ENCODE measurements at places on chromosomes 12 and 14.

GRCh38 chr14:96038920-96039632 lies at the start of gene C14orf132:
Gene C14orf132 (plus strand): TSS chr14:96039362. CDS start chr14:96039501, 139 bp downstream.
- DNase-seq = no peak

- DNase-seq = no peak
Measured at GRCh38 chr14:94679937-94680861, 68.0 kb downstream of the SERPINA3 start.

- peak; percentile 89 for DNase-seq
Measured at GRCh38 chr12:111773801-111774551, 7.2 kb downstream of the ALDH2 start.

DNA sequence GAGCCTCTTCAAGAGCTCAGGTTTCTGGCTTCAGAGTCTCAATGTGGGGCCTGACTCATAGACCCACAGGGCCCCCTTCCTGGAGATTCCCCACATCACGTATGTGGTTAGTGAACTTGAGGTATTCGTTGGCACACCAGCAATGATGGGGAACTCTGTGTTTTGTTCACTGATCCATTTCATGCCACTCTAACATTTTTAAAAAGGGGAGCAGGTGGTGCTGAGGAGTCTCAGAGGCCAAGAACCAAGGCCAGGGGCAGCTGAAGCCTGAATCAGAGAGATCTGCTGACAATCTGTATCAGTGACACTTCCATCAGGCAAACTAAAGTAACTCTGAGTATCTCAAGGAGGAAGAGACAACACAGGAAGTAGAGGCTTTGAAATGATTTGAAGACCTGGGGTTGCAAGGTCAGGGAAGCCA lies 323.4 kb downstream of the VRK1 start:
- peak; percentile 1 for DNase-seq

GRCh38 chr14:28766469-28766955 lies at the start of gene FOXG1:
Gene FOXG1 (plus strand): TSS chr14:28766787. CDS start chr14:28767280, 493 bp downstream.
- DNase-seq = no peak

DNA sequence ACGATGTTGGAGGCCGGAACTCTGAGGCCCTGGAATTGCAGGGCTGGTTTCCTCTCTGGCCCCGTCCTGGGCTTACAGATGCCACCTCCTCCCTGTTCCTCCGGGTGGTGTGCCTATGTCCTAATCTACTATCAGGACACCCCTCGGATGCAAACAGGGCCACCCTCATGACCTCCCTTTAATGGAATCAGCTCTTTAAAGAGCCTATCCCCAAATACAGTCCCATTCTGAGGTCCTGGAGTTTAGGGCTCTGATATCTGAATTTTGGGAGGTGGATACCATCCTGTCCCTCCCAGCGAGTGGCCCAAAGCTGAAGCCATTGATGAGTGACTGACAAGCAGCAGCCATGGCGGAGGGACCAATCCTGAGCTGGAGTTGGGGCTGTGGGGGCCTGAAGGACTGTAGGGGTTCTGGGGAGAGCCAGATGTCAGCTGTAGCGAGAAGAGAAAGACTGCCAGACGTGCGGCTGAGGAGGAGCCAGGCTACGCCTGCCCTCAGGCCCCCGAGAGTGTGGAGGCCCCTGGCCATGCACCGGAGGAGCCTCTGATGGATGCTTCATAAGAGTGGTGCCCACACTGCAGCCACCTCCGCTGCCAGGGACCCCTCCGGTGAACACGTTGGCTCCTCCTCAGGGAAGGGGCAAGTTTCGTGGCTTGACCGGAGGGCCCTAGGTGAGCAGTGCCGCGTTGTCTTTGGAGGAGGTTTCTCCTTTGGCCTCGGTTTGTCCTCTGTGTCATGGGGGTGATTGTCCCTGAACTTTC lies 100.2 kb downstream of the KIF26A start:
- no peak for DNase-seq

DNA sequence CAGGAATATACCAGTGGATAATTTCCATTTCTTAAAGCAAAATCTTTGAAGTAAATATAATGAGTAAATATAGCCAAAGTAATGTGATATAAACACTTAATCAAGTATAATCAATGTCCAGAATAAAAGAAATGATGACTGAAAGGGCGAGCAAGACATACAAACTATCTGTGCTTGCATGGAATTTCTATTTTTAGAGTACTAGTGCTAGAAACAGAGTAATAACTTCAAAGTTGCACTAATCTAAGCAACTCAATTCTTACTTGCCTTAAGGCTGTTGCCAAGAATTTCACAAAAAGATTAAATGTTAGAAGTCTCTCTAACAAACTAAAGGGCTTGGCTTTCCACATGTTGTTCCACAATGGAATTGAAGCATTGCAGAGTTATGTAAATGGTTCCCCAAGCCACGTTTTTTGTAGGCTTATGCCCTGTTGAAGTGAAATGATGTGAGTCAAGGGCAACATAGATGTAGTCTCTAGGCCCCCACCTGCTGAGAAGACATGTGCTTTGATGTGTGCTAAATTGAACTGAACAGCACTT lies 175.0 kb upstream of the LMNTD1 start:
- DNase-seq = no peak

- DNase-seq = peak; percentile 54
Measured at GRCh38 chr14:105944632-105945610, 418.5 kb downstream of the TMEM121 start.

GRCh38 chr12:107967170-107967569 lies 161.9 kb upstream of the WSCD2 start:
- peak; percentile 20 for DNase-seq

DNA sequence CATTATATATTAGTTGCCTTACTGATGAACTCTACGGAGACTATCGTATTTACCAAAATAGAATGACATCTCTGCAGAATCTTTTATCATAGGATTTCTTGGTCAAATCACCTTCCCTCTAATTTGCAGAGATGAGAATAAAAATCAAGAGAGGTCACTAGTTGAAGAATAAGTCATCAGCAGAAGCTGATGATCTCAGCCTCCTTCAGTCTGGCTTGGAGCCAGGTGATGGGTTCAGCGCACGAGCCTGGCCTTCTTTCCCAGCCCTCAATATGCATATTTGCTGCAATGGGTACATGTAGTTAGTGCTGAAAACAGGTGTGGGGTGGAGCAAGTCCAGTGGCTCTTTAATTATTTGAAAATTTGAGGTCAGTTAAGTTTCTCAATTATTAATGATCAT lies 19.2 kb upstream of the EMP1 start:
- DNase-seq = no peak

GRCh38 chr14:70845601-70846000 lies 36.3 kb upstream of the MAP3K9 start:
- DNase-seq = peak; percentile 15

DNA sequence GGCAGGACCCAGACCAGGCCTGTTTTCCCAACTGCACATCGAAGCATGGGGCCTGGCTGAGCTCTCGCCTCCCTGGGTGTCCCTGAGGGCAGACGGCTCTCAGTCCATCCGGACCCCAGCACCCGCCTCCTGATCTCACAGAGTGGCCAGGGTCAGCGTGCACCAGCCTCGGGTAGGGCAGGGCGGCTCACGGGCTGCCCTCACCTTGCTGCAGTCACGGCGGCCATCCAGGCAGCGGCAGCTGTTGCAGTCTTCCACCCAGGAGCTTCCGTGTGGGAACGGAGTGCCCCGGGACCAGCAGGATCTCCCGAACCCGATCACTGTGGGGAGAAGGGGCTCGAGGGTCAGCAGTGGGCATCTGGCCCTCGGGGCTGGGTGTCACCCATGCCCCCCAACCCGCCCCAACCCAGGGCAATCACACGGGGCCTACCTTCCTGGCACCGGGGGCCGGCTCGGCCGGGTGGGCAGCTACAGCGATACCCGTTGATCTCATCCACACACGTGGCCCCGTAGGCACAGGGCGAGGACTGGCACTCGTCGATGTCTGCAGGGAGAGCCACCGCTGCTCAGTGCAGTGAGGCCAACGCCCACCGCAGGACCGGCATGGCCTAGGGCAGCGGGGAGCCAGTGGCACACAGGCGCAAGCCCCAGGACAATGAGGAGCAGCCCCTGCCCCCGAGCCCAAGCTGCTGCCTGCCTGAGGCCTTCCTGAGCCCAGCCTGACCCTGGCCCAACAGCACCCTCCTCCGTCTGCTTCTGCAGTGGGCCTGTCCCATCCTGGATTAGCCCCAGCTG lies 22.2 kb downstream of the JAG2 start:
- DNase-seq = no peak

- DNase-seq = no peak
Measured at GRCh38 chr12:48556631-48557030, 13.2 kb downstream of the LALBA start.

DNA sequence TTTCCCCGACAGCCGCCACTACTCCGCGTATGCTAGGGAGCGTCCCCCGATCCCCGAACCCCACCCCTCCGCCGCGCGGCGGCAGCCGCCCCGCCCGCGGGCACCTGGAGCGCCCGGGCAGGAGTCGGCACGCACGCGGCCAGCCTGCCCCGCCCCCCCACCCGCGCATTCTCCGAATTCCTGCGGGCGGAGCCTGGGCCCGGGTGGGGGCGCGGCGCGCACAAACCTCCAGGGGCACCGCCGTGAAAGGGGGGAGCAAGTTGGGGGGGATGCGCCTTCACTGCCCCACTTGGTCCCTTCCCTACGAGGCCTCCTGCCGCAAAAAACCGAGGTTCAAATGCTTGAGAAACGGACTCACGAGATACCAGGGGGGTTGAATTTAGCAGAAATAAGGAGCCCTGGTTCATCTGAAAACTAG lies 1.7 kb downstream of the AJUBA start:
- no peak for DNase-seq

DNA sequence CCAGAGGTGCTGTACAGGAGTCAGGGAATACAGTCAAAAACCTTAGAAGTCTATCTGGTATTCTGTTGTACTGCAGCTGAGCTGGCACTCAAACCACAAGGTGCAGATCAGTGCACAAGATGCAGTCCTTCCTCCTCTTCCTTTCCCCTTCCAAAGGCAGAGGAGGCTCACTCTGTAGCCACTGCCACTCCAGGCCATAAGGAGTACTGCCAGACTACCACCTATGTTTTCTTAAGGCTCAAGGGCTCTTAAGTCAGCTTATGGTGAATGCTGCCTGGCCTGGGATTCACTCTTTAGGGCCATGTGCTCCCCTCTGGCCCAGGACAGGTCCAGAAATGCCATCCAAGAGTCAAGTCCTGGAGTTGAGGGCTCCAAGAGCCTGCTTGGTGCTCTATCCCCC lies 200.3 kb downstream of the CRADD start:
- DNase-seq = no peak

GRCh38 chr12:89706551-89706950 lies 2.1 kb downstream of the ATP2B1 start:
- no peak for DNase-seq

DNA sequence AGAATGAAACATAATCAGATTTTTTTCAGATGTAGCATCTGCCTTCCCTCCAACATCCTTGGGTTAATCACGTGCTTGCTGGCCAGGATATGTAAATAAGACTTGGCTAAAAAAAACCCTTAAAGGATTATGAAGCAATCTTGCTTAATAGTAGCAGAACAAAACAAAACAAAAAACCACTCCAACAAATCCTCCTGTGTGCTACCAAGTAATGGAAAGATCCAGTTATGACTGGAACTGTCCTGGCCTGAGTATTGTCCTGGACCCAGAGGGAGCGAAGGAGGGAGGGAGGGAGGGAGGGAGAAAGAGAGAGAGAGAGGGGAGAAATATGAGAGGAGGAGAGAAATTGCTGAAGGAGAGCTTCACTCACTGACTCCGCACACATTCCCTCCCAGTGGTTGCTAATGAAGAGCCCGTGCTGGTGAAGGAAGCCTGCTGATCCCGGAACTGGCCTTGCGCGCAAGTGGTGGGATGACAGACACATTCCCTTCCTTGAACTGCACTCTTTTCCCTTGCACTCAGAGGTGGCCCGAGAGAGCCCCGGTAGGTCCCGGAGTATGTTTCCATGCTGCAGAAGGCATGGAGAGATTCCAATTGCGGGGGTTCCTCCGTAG lies 57.2 kb downstream of the HMGA2 start:
- DNase-seq = no peak

- peak; percentile 95 for DNase-seq
Measured at GRCh38 chr14:55026793-55027561, at the start of the genes SOCS4 and WDHD1. Gene SOCS4 (plus strand): TSS chr14:55027236. CDS start chr14:55043042, 15,806 bp downstream. Gene WDHD1 (minus strand): TSS chr14:55027099. CDS start chr14:55026787, 312 bp downstream.

DNA sequence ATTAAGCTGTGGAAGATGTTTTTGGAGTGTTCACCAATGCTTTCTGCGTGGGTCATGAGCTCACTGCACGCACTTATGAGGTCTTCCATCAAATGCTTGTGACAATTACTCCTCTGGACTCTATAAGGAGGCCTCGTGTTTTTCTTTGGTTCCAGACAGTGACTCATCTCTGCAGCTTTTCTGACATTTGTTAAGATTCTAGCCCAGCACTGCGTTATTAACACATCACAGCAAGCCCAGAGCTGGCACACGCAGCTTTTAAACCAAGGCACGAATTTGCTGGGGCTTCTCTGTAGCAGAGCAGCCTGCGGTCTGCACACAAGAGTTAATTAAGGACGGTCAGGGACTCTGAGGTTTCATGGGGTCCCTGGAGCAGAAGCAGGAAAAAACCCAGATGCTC lies 16.9 kb downstream of the MEG3 start:
- no peak for DNase-seq

GRCh38 chr12:67792185-67792584 lies 143.6 kb downstream of the DYRK2 start:
- DNase-seq = no peak

DNA sequence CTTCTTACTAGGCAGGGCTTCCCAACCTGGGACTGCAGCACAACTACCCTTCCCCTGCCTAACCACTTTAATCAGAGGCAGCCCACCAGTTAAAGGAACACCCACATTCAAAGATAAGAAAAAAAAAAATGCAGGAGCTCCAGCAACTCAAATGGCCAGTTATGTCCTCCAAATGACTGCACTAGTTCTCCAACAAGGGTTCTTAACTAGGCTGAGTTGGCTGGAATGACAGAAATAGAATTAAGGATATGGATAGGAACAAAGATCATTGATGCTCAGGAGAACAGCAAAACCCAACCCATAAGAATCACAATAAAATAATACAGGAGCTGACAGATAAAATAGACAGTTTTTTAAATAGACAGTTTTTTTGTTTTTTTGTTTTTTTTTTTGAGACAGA lies 154.2 kb downstream of the PLCZ1 start:
- no peak for DNase-seq

- no peak for DNase-seq
Measured at GRCh38 chr12:3698218-3698974, 54.5 kb downstream of the CRACR2A start.

- no peak for DNase-seq
Measured at GRCh38 chr14:72845683-72846082, 48.2 kb downstream of the DPF3 start.

DNA sequence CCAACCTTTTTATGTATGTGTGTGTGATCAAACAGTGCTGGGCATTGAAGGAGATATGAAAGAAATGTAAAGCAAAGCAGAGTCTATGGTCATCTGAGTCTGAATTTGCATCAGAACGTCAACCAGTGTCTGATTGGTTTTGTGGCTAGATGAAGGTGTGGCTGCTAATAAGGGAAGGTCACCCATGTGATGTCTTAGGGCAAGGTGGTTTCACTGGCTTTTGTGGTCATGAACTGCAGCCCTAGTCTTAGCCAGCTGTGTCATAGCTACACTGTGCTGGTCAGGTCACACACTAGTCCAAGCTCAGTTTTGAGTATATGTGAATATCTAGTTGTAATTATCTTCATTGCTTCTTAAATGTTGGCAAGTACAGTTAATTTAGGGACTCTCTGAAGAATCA lies 105.8 kb downstream of the TGFB3 start:
- peak; percentile 61 for DNase-seq

GRCh38 chr12:106984588-106985137 lies 2.3 kb downstream of the MTERF2 start:
- DNase-seq = no peak

GRCh38 chr14:89121968-89122620 lies 294.9 kb downstream of the FOXN3 start:
- peak; percentile 6 for DNase-seq
